ENCODE measurements at places on chromosomes 2 and 18.

DNA sequence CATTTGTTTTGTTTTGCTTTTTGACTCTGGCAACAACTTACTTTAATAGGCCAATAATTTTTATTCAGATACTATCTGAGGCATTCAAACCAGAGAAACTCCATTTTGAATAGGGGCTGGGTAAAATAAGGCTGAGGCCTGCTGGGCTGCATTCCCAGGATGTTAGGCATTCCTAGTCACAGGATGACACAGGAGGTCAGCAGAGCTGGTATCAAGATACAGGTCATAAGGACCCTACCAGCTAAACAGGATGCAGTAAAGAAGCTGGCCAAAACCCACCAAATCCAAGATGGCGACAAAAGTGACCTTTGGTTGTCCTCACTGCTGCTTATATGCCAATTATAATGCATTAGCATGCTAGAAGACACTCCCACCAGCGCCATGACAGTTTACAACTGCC, 102.2 kb upstream of the XPO1 start:
- no peak for DNase-seq

DNA sequence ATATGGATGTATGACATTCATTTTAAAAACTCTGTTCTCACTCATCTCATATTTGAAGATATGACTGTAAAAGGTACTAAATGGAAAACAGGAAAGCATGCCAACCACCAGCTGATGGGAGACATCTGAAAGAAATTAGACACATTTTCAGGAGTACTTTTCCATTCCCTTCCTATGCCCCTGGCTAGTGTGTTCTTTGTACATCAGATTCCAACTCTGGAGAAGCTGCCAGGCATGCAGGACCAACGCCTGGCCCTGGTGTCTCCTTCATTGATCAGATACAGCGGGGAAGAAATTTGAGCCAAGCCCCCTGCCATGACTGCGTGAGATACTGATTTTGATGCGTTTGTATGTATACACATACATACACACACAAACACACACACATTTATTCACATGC, 599.0 kb upstream of the SYT4 start:
- DNase-seq, result no peak

DNA sequence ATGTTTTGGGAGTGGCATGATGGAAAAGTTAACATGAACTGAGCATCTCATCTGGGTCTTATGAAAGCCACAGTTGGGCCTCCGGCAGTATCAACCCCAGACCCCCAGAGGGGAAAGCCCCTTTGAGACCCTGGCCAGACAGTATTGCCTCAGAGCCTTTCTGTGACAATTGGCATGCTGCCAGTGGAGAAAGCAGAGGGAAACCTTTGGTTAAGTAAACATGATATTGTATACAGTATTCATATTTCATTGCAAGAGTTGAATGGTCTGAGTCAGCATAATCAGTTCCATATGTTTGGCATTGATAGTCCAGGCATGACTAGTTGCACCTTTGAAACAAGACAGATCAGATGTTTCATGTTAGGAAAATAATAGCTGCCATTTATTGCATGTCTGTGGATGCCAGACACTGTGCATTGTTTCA, 20.0 kb downstream of the MERTK start:
- DNase-seq, result no peak

DNA sequence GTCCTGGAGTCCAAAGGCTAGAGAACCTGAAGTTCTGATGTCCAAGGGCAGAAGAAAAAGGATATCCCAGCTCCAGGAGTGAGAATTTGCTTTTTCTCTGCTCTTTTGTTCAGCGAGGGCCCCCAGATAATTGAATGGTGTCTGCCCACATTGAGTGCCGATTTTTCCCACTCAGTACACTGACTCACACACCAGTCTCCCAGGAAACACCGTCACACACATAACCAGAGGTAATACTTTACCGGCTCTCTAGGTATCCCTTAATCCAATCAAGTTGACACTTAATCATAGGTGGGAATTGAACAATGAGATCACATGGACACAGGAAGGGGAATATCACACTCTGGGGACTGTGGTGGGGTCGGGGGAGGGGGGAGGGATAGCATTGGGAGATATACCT, 161.5 kb downstream of the WDR7 start:
- no peak for DNase-seq

Measured in GM18507 (cell line).